Activated CD4-positive, alpha-beta T cell treated with anti-CD3 and anti-CD28 coated beads for 4 hours (primary cell): ENCODE measurements at places on chromosomes 4 and X.

DNA sequence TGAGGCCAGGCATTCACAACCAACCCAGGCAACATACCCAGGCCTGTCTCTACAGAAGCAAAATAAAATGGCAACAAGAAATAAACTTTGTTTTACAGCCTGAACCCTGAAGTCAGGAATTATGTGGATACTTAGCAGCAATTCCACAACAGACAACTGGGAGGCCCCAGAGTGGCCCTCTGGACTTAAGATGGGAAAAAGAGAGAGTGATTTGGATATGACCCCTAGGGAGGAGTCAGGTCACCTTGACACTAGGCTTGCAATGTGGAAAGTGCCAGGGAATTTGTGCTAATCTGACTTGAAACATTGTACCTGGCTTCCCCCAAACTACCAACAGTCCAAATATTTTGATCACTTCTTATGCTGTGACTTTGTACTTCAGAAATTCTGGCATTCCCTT is 193.1 kb downstream of the PARM1 start:
- DNase-seq, result no peak

GRCh38 chrX:129932016-129932820 is 26.3 kb downstream of the UTP14A start:
- peak; percentile 68 for DNase-seq

- DNase-seq, result no peak
Observed at GRCh38 chrX:2697741-2698299, 6.7 kb downstream of the CD99 start.

GRCh38 chrX:137574102-137574783 is 8.3 kb downstream of the ZIC3 start:
- DNase-seq, result no peak

DNA sequence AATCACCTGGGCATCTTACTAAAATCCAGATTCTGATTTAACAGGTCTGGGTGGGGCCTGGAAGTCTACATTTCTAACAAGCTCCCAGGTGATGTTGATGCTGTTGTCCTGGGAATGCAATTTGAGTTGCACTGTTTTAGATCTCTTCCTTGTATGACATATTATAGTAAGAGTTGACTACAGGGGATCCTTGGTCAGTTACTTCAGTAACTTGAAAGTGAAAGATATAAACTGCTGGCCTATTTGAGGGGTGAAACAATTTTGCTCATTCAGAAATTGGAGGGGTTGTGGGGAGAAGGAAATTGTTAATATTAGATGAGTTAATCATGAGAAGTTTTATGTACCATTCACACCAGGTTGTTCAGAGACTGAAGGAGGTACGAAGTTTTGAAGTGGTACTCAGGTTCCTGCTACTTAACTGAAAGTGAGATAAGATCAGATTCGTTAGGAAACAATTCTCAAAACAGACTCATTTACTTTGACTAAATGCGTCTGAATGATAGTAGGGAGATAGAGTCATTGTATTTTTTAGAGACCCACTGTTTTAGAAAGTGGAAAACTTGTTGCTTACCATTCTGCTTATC is 12.5 kb downstream of the SH2D1A start:
- DNase-seq, result no peak
